ENCODE measurements at places on chromosomes 12 and 14.

GRCh38 chr14:101109981-101110728 is 206.6 kb upstream of the RTL1 start:
- no peak for DNase-seq

DNA sequence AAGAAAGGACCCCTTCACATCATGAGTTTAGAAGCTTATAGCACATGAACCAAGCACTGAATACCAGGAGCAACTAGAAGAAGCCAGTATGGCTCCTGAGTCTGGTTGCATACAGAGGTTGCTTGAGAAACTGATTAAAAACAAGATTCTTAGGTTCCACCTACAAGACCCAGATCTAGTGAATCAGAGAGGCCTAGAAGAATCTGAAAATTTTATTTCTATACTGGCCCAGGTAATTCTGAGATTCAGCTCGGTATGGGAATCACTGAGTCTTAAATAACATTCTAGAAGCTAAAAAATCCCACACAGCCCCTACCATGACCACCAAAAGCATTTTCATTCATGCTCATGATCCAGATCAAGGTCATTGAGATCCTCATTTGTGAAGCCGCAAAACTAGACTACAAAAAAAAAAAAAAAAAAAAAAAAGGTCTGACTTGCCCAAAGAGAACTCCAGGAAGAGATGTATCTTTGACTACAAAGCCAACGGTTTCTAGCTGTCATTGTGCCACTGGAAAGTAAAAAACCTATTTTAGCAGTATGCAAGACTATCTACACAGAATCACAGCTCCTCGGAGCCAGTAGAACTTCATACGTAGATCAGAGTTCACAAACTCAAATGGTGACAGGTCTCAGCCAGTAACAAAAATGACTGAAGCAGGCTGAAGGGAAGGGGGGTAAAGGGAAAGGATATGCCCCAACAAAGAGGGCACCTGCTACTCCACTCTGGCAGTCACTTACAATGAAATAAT is 168.4 kb upstream of the EGLN3 start:
- no peak for DNase-seq

DNA sequence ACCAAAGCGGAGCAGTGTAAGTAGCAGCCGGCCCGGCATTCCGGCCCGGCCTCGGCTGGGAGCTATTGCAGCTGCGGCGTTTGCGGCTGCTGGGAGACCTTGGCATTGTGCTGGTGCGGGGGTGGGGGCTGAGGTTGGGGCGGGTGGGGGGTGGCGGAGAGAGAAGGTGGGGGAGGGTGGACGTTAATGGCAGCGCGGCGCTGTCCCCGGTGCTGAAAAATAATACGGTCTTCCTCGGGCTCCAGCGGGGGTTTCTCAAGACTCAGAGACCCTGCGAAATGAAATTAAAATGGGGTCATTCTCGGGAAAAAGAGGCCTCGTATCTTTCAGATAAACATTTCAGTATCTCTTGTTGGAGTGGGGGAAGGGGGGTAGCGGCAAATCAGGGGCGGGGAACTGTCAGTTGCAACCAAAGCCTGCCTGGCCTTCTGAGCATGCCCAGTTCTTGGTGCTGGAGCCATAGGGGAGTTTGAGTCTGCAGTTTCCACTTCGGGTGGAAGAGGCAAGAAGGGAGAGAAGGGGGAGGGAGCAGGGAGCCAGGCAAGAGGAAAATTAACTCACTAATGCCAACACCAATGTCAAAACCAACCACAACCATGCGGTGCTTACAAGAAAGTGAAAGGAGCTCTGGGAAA is 414 bp downstream of the UNC79 start:
- no peak for DNase-seq

DNA sequence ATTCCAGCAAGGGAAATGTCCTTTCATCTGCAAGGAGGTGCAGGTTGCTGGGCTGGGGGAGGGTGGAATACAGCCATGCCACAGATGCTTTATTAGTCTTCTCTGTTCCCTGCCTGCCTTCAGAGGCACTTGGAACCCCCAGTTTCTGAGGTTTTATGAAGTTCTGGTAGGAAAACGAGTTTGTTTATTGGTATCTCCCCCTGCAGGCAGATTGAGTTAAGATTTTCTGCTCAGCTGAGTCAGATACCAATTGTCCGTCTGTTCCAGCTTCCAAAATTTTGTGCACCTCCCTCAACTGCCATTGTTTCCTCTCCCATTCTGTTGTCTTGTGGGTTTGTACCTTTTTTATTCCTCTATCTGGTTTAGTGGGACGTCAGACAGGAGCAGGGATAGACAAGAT is 155.6 kb downstream of the ETV6 start:
- no peak for DNase-seq

DNA sequence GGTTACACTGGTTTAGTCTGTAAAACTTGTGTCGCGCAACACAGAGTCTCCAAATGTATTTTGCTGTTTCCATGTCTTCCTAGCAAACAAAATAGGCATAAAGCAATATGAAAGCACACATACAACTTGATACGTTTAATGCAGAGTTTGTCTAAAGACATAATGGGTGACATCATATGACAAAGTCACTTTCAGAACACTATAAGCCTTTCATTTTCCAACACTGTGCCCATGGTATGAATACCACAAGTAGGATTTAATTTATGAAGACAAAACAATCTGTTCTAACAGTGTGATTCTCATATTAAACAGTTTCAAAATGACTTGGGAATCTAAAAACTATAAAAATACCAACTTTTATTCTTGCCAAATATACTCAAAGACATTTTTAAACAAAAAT is 58.4 kb downstream of the PTPN21 start:
- DNase-seq: no peak

DNA sequence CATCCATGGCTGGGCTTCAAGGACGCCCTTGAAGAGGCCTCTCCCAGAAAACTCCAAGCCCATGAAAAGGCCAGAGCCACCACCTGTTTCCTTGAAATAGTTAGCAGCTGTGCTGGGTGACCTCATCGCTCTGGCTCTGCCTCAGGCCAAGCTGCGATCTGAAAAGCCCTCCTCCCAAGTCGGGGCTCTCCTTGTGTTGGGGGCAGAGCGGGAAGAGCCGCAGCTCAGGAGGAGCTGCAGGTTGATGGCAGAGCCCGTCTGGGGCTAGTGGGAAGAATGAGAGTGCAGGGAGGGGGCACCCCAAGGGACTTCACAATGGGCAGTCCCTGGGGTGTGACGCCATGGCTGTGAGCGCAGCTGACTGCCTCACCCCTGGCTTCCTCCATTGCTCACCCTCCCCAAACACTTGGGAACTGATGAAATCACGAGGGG is 50.0 kb upstream of the STON2 start:
- DNase-seq: no peak

DNA sequence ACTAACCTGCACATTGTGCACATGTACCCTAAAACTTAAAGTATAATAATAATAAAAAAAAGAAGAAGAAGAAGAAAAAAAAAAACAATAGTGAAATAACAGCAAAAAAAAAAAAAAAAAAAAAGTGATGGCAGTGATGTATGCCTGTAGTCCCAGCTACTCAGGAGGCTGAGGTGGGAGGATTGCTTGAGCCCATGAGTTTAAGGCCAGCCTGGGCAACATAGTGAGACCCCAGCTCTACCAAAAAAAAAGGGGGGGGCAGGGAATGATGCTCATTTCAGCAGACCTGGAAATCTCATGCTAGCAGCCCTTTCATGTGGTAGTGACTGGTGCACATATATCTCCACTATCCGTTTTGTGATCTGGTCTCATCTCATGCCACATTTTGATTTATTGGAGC is 20.8 kb downstream of the TRAFD1 start:
- DNase-seq: no peak

GRCh38 chr12:113724794-113725556 is 241.2 kb downstream of the RBM19 start:
- DNase-seq: no peak

GRCh38 chr12:18753481-18754123 is 15.7 kb downstream of the CAPZA3 start:
- DNase-seq: no peak
